NCI-H1694 (cell line): ENCODE measurements at places on chromosomes 1 and 21.
A peak's percentile ranks its signal among the peaks of the same experiment; 100 is the strongest.

DNA sequence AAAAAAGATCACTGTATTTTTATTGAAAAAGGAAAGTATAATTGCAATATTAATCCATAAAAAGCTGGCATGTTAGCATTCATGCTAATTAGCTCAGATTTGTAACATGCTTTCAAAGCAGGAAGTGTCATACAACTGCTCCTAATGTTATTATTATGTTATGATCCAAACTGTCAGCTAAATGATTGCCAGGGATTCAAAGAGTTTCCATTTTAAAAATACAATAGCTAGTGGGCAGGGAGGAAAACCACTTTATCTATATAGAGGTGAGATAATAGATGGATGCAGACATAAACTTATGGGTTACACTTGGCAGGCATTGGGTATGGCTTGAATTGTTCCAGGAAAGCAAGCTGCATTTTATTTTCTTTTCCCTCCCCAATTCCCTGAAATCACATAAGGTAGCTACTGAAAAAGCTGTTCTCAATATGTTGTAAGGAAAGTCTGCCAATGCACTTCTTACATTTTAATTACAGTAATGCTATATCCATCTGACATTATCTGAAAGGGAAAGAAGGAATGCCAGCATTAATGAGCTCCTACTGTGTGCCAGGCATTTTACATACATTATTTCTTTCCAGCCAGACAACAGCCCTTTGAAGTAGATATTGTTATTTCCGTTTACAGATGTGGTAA is 9.8 kb upstream of the MYSM1 start:
- DNase-seq = no peak

- DNase-seq = no peak
Measured at GRCh38 chr1:246181241-246181640, 325.8 kb downstream of the SMYD3 start.

- no peak for DNase-seq
Measured at GRCh38 chr21:37369307-37369854, 2.8 kb downstream of the DYRK1A start.

DNA sequence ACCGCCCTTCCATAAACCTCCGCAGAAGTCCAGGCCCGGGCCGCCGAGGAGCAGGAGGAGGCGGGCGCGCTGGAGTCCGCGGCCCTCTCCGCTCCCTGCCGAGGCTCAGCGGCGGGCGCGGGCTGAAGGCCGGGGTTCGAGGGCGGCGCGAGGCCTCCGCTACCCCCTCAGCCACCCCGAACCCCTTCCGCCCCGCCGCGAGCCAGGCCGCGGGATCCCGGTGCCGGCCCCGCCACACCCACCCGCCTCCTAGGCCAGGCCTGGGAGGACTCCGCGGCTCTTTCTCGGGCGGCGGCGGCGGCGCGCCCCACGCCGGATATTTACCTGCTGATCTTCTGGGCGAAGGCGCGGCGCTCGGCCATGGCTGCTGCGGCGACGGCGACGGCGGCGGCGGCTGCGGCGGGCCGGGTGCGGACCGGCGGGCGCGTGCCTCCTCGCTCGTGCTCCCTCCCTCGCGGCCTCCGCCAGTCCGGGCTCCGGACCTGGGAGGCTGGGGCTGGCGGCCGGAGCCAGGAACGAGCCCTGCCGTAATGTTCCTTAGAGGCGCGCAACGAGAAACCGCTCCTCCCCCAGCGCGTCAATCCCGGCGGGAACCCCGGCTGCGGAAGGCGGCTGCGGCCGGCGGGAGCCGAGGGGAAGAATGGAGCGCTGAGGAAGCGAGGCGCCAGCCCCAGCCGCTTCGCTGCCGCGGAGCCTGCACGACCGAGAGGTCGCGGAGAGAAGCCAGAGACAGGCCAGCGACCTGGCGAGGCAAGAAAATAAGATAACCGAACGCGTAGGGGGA is at the start of gene DOCK7:
Gene DOCK7 (minus strand): TSS at position 484 of the 784 bp plus-strand sequence. CDS start 122 bp downstream, at position 362.
- DNase-seq = peak; percentile 26

GRCh38 chr1:14494911-14495310 is 103.6 kb upstream of the KAZN start:
- DNase-seq = no peak

GRCh38 chr1:172483448-172483847 is 39.6 kb upstream of the PIGC start:
- DNase-seq = no peak

- DNase-seq = peak; percentile 61
Measured at GRCh38 chr1:181189691-181190363, 101.3 kb downstream of the IER5 start.

DNA sequence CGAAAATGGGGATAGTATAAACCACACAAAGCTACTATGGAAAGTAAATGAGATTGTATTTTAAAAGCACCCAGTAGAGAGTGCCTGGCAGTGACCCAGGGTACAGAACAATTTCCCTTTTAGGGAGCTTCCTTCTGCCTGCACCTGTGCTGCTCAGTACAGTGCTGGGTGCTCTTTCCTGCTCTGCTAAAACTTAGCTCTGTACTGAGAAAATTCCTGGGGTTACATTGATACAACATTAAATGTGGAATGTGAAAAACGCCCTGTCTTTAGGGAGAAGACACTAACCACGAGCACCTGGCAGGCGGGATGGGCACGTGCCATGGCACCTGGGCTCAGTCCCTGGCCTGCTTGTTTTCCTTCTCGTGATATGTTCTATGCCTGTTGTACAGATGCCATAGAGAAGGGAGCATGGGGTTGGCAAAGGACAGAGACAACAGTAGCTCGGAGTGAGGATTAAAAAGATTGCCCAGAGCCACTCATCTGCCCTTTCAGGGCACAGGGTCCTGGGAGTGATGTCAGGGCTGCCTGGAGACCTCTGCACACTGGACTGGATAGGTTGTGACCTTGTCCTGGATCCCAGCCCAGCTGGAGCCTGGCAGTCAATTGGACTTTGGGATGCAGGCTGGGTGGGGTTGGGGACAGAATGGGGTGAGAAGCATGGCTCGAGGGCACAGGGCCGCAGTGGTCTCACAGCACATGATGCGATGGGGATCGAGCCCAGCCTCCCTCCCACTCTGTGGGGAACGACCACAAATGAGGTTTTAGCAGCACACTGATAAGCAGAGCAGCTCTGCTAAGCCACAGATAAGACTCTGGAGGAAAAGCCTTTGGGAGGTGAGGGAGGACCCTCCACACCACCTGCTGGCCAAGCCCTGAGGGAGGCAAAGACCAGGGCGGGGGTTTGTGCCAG is 4.2 kb downstream of the SPATA46 start:
- DNase-seq = no peak

DNA sequence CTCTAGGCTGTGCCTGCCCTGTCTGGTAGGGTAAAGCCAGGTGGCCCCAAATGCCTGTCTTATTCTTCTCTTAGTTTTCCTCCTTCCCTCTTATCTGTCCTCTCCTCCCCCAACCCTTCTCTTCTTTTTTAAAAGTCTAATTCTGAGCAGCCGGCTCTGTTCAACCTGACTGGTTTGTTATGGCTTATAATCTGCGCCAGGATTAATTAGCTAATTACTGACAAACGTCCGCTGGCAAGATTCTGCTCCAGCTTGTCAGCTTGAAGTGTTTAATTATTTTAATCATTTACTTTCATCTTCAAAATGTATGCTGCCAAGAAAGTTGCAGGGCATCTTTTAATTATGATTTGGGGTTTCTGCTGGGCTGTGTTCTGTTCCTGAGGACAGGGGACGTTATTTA is 27.2 kb upstream of the PSMB2 start:
- no peak for DNase-seq

DNA sequence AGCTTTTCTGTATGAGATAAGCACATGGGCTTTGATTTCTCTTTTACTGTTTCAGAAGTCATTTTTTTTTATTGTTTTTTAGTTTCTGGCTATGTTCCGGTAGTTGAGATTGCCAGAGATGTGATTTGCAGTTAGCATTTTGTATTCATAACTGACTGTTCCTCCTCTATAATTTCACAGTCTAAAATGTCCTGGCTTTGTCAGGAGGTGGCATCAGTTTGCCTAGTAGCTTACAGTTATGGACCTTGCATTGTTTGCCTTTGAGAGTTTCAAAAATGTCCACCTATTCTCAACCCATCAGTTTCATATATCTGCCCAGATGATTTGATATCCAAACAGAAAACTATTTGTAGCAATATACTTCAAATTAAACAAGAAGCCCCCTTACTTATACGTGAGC is 39.5 kb upstream of the ST6GALNAC3 start:
- DNase-seq = no peak

DNA sequence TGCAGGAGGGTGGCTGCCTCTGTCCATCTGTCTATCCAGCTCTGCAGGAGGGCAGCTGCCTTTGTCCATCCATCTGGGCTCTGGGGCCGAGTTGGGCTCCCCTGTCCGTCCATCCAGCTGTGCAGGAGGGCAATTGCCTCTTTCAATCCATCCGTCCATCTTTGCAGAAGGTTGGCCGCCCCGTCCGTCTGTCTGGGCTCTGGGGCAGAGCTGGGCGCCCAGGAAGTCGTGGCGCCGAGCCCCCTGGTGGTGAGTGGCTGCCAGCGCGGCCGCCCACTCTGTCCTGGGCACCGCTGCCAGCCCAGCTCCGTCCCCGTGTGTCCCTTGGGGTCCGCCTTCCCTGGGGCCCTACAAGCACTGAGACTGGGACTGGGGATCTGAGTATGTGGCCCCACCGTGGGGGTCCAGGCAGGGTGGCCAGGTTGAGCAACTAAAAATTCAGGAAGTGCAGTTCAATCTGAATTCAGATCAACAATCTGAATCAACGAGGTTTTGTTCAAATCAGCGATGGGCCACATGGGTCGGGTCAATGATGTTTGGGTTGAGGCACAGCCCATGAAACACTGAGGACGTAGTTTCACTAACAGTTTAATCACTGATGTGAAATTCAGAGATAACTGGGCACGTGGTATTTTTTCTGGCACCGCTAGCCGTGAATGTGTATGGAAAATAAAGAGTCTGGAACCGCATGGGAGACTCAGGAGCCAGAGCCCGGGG is 99.1 kb upstream of the ACTRT2 start:
- DNase-seq = no peak

DNA sequence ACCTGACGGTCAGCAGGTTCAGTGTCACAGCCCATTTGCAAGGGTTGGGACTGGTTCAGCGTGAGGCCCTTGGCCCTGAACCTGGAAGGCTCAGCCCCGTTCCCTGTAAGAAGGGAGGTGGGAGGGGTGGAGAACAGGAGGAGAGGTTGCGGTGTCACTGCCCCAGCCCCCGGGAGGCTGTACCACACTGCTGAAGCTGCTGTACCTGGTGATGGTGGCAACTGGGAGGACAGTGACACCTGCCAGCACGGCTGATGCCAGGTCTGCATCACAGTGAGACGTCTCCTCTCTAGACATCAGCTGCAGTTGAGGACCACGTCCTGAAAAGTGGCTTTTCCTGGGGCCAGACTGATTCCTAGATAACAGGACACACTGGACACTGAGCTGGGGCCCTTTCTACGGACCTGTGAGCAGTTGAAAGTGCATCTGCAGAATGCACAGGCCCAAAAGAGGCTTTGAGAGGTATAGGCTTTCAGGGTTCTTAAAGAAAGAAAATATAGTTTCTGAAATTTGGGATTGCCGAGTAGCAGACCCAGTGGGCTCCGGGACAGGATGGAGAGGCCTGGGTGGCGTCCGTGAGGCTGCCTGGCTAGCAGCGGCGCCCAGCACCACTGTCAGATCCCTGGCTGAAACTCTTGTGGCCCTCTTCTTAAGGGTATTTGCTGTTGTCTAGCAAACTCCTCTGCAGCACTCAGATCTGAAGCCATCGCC is 47.7 kb downstream of the COQ8A start:
- DNase-seq = no peak

DNA sequence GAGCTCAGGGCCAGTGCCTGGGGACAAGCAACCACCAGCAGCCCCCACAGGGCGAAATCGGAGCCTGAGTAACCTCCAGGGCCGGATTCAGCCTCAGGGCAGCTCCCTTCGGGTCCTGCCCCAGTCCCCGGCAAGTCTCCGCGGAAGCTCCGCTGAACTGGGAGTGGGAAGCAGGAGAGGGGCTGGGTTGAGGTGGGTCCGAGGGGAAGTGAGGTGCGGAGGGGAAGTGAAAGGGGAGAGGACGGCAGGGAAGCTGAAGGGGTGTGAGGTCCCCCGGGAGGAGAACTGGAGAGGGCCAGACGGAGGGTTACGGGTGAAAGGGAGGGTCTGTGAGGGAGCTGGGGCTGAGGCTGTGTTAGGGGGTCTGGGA is 560 bp downstream of the PADI2 start:
- DNase-seq = no peak

GRCh38 chr1:55970526-55971110 is 608.7 kb downstream of the PLPP3 start:
- DNase-seq = no peak

- peak; percentile 16 for DNase-seq
Measured at GRCh38 chr1:187689129-187689528, 860.4 kb downstream of the PLA2G4A start.

DNA sequence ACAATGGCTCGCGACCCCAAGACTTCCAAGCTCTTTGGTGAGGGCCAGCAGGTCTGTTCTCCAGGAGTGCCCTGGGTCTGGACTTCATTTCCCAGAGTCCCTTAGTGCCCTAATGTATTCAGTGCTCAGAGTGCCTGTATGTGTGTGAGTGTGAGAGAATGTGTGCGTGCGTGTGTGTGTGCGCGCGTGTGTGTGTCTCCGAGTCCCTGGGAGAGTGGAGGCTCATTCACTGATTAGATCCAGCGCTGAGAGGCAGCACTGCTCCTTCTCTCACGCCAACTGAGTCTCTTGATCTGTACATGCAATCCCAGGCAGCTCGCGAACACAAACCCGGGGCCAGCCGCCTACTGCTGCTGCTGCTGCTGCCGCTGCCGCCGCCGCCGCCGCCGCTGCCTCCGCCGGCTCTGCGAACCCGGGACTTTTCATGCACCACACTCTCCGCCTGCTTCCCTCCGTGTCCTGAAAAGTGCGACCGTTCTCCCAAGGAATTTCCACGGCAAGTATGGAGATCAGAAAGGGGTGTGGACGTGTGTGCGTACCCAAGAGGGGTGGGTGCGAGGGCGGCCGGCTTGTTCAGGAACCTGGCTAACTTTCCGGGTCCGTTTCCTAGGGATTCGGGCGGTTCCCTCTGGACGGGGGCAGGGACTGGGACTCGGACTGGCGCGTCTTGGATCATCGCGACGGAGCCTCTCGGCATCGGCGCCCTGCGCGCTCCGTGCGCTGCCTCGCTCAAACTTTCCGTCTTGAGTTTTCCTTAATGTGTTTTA is at the start of gene RNF220:
Gene RNF220 (plus strand): TSS at position 225 of the 767 bp plus-strand sequence.
- peak; percentile 76 for DNase-seq

- DNase-seq = no peak
Measured at GRCh38 chr1:84361796-84362195, 36.5 kb upstream of the DNASE2B start.

- DNase-seq = no peak
Measured at GRCh38 chr1:116952738-116953275, 43.1 kb downstream of the PTGFRN start.

GRCh38 chr1:81695741-81696140 is 105.0 kb upstream of the ADGRL2 start:
- no peak for DNase-seq

GRCh38 chr1:48294656-48295055 is 72.1 kb downstream of the SLC5A9 start:
- no peak for DNase-seq

DNA sequence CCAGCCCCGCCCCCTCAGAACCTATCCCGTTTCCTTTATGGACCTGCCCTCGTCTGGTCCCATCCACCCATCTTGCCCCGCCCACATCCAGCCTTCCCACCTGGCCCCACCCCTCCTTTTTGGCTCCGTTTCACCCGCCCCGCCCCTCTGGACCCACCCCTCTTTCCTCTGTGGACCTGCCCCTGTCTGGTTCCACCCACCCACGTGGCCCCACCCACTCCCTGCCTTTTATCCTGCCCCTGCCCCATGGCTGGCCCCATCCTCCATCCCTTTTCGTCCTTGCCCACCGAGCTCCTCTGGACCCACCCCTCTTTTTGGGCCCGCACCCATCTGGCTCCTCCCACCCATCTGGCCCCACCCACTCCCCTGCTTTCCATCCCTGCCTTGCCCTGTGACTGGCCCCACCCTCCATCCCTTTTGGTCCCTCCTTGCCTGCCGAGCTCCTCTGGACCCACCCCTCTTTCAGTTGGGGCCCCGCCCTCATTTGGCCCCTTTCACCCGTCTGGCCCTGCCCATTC is 177.3 kb downstream of the CAMTA1 start:
- DNase-seq = no peak
